ENCODE measurements at places on chromosomes 5 and 9. TPM values are rescaled to one million over a fixed set of nuclear protein-coding genes. Genes with fewer than 3 reads are reported as not detected.

GRCh38 chr5:143165049-143165880 is 238.2 kb downstream of the NR3C1 start:
- DNase-seq, result no peak

GRCh38 chr9:76302947-76303550 is 91.2 kb downstream of the RFK start:
- DNase-seq, result no peak

Gene PHF24
- 0.58 TPM for total RNA-seq

DNA sequence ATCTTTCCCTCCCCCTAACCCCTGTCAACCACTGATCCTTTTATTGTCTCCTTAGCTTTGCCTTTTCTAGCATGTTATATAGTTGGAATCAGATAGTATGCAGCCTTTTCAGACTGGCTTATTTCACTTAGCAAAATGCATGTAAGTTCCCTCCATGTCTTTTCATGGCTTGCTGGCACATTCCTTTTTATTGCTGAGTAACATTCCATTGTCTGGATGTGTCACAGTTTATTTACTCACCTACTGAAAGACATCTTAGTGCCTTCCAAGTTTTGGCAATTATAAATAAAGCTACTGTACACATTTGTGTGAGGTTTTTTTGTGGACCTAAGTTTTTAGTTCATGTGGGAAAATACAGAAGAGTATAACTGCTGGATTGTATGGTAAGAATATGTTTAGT is 230.1 kb downstream of the PBX3 start:
- DNase-seq, result no peak

GRCh38 chr5:158234323-158235158 is 375.6 kb upstream of the CLINT1 start:
- no peak for DNase-seq

GRCh38 chr5:12022444-12022843 is 118.2 kb upstream of the CTNND2 start:
- no peak for DNase-seq

- DNase-seq, result no peak
These were observed 94.2 kb downstream of the DPYSL3 start for GRCh38 chr5:147415651-147416050.
